EL (cell line): ENCODE measurements at places on chromosomes 11 and 22.

- no peak for DNase-seq
Observed at GRCh38 chr11:75839851-75840250, 24.8 kb downstream of the UVRAG start.

GRCh38 chr22:44207173-44207980 lies 26.7 kb downstream of the PARVG start:
- no peak for DNase-seq

GRCh38 chr22:32971276-32971675 lies 86.9 kb downstream of the SYN3 start:
- DNase-seq: no peak

DNA sequence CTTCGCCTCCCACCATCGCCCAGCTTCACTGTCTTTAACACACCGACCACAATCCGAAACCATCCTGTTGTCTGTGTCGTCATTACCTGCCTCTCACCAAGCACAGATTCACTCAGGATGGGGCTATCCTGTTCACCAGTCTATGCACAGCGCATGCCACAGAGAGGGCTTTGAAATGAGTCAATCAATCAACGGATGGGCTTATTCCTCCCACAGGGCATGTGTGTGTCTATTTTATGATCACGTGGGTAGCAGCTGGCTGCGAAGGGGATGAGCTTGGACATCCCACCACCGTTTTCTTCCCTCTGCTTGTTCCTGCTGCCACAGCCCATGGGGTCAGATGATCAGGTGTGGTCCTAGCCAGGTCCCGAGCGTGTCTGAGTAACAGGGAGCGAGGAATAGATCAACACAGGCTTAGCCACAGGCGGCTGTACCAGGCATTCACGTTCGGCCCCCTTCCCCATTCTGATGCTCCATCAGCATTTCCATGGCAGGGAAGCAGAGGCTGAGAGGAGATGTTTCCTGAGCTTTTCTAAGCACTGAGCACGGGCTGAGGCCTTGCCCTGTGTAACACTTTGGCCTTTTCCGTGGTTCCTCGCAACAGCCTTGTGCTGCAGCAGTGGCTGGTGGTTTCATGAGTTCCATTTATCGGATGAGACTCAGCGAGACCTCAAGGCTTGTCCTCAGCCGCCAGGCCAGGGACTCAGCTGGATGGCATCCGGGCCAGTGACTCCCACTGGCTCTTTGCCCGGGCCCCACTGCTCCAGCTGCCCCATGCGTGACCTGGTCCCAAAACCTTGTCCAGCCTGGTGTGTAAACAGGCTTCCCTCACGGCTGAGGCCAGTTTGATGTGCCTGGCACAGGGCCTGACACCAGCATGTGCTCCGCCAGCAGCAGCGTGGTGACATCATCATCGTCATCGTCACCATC lies 48.1 kb upstream of the FGF3 start:
- DNase-seq: peak; percentile 79

DNA sequence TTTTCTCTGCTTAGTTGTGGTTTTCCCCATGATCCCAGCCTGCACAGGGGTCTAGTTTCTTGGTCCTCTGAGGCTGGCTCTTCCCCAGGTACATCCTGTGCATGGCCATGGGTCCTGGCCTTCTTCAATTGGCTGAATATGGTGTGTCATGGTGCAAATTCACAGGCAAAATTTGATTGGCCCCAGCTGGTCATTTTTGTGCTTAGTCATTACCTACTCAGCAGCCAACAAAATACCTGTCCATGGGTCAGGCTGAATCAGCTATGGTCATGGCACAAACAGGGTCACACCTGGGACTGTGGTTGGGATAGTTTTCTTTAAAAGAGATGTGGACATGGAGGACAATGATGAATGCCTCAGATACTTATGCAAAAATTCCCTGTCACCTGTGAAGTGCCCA lies 85.7 kb downstream of the CSNK2A3 start:
- no peak for DNase-seq

DNA sequence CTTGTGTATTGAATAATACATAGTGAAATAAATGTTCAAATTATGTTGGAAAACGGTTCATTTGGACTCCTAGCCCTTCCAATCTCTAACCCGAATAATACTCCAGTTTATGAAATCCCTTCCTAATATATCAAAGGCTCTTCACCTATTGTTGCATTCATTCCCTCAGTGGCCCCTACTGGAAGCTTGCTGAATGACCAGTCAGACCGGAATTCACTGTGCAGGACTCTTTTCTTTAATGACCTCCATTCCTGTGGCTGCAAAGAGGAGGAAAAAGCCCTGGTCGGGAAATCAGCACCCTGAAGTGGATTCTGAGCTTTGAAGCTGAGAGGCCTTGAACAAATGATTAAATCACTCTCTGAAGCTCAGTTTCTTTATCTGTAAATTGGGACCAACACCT lies 19.1 kb upstream of the RCN1 start:
- peak; percentile 72 for DNase-seq

DNA sequence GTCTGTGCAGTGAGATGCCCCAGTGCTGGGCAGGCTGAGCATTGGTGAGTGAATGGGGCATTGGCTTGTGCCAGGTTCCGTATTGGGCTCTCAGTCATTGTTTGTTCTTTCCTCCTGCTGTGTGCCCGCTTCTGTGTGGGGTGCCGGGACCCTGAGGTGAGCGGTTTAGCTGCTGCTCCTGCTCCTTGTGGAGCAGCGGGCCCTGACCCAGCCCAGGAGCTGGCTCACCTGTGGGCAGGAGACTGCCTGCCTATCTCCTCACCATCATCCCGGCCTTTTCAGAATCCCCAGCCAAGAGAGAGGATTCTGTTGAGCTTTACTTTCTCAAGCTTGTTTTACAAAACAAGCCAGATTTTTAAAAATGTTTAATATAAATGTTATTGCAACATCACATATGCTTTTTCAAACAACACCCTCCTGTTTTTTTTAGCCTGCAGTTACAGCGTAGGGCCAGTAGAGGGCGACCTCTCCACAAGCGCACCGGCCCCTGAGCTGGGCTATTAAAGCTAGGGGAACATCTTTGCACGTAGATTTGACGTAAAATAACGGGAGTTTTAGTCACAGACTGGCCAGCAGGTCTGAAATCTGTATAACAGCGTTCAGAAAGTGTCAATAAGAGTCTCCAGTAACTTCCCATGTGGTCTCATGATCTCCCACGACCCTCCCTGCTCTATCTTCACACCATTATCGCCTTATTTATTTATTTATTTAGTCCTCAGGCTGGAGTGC lies 25.1 kb upstream of the RELT start:
- DNase-seq: peak; percentile 73

GRCh38 chr11:115430345-115430744 lies 73.9 kb downstream of the CADM1 start:
- DNase-seq: no peak

GRCh38 chr11:73389916-73390315 lies 13.7 kb downstream of the RELT start:
- no peak for DNase-seq

DNA sequence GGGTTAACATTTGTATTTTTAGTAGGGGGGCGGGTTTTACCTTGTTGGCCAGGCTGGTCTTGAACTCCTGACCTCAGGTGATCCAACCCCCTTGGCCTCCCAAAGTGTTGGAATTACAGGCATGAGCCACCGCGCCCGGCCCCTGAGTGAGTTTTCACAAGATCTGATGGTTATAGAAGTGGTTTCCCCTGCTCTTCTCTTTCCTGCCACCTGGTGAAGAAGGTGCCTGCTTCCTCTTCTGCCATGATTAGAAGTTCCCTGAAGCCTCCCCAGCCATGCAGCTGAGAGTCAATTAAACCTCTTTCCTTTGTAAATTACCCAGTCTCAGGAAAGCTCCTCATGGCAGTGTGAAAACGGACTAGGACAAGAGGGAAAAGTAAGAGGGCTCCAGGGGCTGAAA lies 259.1 kb upstream of the PLET1 start:
- no peak for DNase-seq

GRCh38 chr11:4459500-4459899 lies 10.4 kb downstream of the OR52K2 start:
- no peak for DNase-seq

DNA sequence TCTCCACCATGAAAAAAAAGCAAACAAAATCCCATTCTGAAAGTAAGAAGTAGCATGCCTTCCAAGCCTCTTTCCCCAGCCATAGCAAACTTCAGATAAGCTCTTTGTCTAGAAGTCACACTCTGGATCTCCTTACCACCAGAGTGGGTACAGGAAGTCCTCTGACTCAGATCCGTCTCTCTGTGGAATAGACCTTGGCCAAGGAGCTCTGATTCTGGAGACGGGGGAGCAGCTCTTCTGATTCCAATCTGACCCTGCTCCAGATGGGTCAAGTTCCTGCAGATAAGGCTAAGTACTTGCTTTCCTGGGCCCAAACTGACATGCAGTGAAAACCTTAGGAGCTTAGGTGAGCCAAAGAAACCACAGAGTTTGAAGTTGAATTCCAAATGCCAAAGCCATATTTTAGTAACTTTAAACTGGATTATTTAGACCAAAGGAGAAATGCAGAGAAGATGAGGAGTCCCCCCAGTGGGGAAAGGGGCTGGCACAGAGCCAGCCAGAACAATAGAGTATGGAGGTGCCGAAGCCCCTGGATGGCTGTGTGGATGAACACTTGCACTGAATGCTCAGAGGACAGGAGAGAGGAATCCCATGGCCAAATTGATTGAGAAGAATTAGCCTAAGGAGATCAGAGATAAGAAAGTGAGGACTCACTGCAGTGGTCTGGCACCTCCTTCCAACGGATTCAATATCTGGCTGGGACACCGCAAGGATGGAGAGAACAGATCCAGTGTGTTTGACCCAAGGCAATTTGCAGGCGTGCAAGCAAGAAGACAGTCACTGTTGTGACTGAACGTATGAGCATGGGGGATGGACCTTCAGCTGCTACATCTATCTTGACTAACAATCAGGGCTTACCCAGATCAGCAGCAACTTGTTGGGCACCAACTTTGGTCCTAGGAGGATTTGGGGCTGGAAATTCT lies 54.9 kb downstream of the ENDOD1 start:
- no peak for DNase-seq

GRCh38 chr11:117860139-117860538 lies 16.3 kb downstream of the FXYD6 start:
- no peak for DNase-seq

DNA sequence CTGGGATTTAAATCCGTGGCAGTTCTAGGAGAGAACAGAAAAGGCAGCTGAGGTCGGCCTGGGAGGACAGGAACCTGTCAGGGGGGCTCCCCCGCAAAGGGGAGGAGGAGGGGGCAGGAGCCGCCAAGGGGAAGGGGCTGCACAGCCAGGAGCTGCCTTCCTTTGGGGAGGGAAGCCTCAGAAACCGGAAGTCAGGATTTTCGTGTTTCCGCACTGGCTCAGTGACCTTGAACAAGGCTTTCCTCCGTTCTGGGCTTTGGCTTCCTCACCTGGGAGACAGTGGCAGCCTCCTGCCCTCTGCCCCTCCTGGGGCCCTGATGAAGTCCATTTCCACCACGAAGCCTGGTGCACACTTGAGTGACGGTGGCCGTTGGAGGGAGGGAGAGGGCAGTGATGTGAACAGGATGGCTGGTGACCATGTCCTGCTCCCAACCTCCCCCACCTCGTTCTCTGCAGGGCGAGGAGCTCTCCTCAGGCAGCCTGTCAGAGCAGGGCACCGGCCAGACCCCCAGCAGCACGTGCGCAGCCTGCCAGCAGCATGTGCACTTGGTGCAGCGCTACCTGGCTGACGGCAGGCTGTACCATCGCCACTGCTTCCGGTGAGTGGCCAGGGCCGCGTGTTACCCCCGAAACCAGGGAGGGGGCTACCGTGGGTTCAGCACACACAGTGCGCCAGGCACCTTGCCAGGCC lies 12.6 kb downstream of the MICALL1 start:
- DNase-seq: no peak

- DNase-seq: peak; percentile 20
Observed at GRCh38 chr11:66546368-66546965, at the start of gene ACTN3. Gene ACTN3, plus strand, starts transcription at chr11:66546903. Its CDS starts 35 bp downstream, at chr11:66546938.

- no peak for DNase-seq
Observed at GRCh38 chr22:16960220-16960883, 47.7 kb downstream of the GAB4 start.

- DNase-seq: no peak
Observed at GRCh38 chr11:6825231-6825744, 20.2 kb upstream of the OR10A5 start.

DNA sequence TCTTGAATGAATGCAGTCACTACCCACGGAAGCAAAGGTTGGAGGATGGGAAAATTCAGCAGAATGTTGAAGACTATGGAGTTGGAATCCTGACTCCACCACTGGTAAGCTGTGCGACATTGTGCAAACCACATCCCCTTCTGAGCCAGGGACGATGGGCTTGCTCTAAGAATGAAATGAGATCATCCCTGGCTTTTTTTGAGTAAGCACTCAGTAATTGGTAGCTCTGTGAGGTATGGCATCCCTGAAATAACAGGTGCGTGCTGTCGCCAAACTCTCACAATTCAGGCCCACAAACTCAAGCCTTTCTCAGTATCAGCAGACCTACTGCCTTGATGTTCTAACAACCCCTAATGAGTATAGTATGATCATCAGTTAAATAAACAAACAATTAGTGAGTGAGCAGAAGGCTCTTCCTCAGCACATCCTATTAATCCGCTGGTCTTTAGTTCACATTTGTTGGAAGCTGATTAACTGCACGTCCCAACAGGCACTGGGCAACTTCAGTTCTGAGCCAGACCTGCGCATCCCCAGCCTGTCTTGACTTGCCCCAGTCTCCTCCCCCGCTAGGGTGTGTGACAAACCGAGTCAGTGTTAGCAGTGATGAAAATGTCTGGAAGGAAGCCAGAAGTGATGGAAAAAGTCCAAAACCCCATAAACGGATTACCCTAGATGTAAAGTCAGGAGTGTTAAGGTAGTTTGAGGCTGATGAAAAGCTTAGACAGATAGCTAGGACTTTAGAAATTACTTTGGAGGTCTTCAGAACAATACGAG lies 235.5 kb downstream of the GRIK4 start:
- DNase-seq: no peak

DNA sequence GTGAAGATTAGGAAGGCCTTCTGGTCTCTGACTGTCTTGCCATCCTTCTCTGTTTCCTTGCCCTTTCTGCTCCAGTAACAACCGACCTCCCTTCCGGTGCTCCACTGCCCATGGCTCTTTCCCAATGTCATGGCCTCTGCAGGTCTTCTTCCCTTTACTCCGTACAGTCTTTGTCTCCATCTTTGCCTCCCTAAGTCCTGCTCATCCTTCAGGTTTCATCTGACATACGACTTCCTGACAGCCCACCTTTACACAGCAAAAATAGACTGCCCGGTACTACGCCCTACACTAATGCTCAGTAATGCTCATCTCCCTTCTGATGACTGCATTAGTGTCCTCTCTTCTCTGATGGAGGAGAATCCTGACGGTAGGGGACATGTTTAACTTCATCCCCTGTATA lies 63.9 kb downstream of the FBXO7 start:
- DNase-seq: no peak

DNA sequence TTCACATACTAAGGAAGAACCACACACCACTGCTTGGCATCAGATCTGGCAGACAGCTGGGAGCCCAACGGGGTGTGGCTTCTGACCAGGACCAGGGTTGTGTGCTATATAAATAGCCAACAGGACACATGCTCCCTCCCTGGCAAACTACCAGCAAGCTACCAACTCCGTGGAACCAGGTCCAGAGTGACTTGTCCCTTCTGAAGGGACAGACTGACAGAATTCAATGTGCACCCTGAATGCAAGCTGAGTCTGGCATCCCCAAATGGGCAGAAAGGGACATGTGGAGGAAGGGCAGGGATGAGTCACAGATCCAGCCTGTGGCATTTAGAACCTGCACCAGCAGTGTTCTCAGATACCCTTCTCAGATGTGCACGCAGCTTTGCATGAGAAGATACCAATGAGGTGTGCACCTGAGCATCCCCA lies 92.9 kb downstream of the MICAL3 start:
- peak; percentile 34 for DNase-seq

GRCh38 chr11:63001456-63001855 lies 14.2 kb downstream of the SLC22A8 start:
- DNase-seq: no peak
